Large intestine (tissue), 12 donors: ENCODE measurements at places on chromosomes 13 and 19. TPM values are rescaled to one million over a fixed set of nuclear protein-coding genes. Genes with fewer than 3 reads are reported as not detected.

The ALDH16A1 gene
- polyA plus RNA-seq, result 27.5 TPM

The ZNF486 gene
- 9.0 TPM for polyA plus RNA-seq

The HSD17B14 gene
- polyA plus RNA-seq, result 78.1 TPM

The LYPD4 gene
- polyA plus RNA-seq, result not detected

The CEACAM4 gene
- polyA plus RNA-seq, result 0.16 TPM

The HIF3A gene
- polyA plus RNA-seq, result 165 TPM

The ZNF83 gene
- 90.2 TPM for polyA plus RNA-seq

The RFPL4A gene
- 0.15 TPM for polyA plus RNA-seq

The IQCN gene
- 5.5 TPM for polyA plus RNA-seq

The B3GNT8 gene
- polyA plus RNA-seq, result 29.7 TPM

The TRIM28 gene
- 345 TPM for polyA plus RNA-seq

The SH2D3A gene
- polyA plus RNA-seq, result 26.3 TPM

The SIAH3 gene
- polyA plus RNA-seq, result 0.19 TPM

The FLT3 gene
- 1.1 TPM for polyA plus RNA-seq

The CLDND2 gene
- polyA plus RNA-seq, result 2.7 TPM

The LSR gene
- 99.1 TPM for polyA plus RNA-seq

The SOX1 gene
- polyA plus RNA-seq, result 0.06 TPM

The CDKN2D gene
- polyA plus RNA-seq, result 10.3 TPM

The TMEM221 gene
- 0.46 TPM for polyA plus RNA-seq
